ENCODE measurements at places on chromosomes 4 and X.

DNA sequence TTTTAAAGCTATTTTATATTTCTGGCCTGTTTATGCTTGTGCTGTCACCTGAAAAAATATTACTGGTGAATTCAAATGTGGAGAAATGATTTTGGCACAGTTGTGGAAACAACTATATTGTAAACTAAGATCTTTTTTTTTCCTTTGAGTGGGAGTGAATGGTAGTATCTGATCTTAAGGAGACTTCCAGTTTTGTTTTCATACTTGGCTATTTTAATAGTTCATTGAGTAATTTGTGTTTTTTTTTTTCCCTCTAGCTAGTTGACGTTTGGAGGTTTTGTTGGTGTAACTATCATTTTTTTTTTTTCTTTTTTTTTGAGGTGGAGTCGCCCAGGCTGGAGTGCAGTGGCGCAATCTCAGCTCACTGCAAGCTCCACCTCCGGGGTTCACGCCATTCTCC lies 10.5 kb downstream of the STAG2 start:
- no peak for DNase-seq

GRCh38 chrX:912677-913076 lies 282.1 kb downstream of the SHOX start:
- no peak for DNase-seq

- no peak for DNase-seq
Observed at GRCh38 chrX:11151799-11152559, 40.8 kb downstream of the HCCS start.

- no peak for DNase-seq
Observed at GRCh38 chrX:155985208-155985607, 12.3 kb upstream of the IL9R start.

DNA sequence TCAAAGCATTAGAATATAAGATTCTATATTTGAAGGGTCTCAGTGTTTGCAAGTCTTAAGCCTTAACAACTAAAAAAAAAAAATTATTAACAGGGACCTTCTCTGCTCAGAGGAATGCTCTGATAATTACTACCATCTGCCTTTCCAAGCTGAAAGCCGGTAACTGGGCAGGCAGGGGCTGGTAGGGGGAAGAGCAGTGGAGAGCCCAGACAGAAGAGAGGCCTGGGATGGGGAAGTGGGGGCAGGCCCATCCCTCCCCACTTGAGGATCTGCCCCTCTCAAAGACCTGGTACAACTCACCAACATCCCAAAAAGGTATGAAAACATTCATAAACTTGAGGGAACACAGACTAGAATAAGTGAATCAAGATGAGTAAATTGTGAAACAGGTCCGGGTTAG lies 113.9 kb downstream of the QDPR start:
- DNase-seq = no peak

DNA sequence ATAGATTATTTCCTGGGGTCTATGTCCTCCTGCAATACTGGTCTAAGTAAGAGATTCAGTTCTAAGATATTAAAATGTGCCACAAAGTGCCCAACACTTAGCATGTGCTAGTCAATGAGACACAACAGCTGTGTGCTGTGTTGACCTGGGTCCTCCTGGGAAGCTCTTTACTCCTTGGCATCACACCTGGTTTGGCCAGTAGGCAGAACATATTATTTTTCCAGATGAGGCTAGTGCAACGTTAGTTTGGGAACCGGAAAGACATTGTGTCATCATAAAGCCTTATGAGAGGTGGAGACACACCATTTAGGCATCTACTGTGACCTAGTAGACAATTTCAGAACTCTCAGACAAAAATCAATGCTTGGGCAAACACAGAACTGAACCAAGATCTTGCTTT lies 197.8 kb downstream of the MID1IP1 start:
- no peak for DNase-seq

GRCh38 chr4:7333024-7333780 lies 101.5 kb downstream of the PSAPL1 start:
- DNase-seq = no peak

GRCh38 chrX:77114501-77114900 lies 332.7 kb upstream of the FGF16 start:
- DNase-seq = no peak

- DNase-seq = no peak
Observed at GRCh38 chr4:89539797-89540711, 232.5 kb upstream of the GPRIN3 start.

- no peak for DNase-seq
Observed at GRCh38 chr4:149885896-149886295, 70.3 kb upstream of the IQCM start.

DNA sequence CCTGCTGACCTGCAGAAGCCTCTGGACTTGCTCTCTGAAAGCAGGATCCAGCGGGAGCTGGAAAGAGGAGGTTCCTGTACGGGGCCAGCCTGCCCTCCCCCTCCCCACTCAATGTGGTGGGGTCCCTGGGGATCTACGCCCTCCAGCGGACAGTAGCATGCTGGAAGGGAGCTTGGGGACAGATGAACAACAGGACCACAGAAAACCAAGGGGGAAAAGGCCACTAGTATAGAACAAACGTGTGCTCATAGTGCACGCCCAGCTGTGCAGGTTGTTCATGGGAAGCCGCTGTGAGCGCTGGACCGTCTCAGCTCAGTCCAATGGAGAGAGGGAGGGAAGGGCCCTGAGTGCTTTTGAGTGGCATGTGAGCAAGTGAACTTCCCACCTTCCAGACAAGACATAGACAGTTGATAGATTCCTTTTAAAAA lies 15.8 kb downstream of the HMX1 start:
- DNase-seq = no peak

DNA sequence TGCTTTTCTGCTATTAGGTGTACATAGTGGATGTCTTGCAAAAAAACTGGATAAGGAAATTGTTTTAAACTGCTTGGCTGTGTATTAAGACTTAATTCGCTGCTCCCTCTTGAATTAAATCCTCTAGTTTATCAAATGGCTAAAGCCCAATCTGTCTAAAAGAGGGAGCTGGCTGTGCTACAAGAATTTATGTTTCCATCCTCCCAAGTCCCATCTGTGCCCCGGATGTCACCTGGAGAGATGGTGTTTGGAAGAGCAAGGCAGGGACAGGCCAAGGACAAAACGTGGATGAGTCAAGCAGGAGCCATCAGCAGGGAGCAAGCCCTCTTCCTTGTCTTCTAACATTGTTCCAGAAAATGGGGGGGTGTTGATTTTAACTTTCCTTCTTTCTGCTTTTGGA lies 171.3 kb upstream of the LCORL start:
- no peak for DNase-seq

GRCh38 chr4:5752376-5753184 lies 41.6 kb downstream of the EVC start:
- no peak for DNase-seq

DNA sequence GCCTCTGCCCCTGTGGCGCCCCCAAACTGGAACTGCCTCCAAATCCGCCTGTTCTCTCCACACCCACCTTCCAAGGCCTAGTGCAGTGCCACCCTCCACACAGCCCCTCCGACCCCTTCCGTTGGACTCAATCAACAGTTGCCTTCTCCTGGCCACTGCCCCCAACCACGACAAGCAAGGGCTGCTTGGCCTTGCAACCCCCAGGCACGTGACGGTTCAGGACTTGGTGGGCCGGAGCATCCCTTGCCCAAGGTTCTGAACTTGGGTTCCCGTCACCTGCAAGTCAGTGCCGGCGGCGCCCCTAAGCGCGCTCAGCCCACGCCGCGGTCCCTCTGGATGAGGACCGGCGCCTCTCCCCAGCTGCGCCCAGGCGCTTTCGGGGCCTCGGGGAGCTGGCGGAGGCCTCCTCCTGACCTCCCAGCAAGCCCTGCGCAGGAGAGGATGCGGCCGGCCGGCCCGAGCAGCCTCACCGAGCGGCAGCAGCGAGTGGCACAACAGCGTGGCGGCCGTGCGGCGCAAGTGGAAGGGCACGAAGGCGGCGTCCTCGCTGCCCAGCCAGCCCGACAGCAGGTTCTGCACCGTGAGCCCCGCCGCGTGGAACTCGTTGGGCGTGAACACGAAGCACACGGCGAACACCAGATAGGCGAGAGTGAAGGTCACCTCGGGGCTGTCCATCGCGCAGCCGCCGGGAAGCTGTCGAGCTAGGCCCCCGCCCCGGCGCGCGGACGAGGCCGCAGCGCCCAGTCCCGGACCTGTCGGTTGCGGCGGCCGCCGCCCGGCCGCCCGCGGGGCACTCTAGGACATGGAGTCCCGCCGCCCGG lies 750 bp downstream of the TMEM129 start:
- peak; percentile 68 for DNase-seq

DNA sequence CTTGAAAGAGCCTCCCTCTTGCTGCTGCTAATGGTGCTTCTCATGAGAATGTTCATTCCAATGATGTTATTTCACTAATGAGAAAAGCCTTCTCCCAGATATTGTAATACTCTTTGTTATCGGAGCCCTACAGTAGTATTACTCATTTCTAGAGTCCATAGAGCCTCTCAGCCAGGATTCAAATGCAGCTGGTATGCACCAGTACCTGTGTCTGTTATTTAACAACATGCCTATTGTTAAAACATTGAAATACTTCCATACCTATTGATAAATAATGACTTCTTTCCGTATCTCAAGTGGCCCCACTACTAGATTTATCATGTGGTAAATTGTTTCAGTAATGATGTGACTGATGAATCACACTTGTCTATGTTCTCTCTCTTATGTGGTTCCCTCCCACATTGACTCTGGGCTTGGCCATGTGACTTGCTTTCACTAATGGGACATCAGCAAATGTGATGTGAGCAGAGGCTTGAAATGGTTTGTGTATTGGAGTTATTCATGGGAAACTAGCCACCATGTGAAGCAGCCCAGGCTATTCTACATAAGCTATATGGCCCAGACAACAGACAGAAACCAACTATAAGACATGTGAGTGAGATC lies 207.6 kb downstream of the THOC2 start:
- no peak for DNase-seq

GRCh38 chrX:23803931-23804381 lies 21.0 kb downstream of the SAT1 start:
- no peak for DNase-seq

DNA sequence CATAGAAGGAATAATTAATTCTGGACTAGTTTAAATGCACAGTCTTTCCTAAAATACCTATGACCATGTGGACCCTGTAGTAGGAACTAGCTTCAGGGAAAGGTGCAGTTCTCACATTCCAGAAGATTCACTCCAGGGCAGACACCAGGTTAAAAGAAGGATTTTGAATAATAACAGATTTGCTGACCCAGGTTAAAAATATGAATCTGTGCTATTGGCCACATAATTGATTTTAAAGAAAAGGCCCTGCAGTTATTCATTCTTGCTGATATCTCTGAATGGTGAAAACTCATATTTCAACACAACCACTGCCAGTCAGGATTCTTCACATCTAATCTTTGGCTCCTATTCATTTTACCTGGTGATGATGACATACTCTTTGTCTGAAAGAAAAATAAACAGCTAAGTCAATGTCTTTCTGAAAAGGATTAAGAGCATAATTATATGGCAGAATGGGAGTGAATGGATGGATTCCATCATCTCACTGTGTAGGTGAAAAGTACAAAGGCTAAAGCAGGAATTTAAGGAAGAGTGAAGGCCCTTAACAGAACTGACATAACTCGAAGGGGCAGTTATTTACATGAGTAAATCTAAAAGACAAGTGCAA lies 432.8 kb downstream of the PDGFC start:
- no peak for DNase-seq

- DNase-seq = no peak
Observed at GRCh38 chr4:187451776-187452175, 543.8 kb upstream of the ZFP42 start.

DNA sequence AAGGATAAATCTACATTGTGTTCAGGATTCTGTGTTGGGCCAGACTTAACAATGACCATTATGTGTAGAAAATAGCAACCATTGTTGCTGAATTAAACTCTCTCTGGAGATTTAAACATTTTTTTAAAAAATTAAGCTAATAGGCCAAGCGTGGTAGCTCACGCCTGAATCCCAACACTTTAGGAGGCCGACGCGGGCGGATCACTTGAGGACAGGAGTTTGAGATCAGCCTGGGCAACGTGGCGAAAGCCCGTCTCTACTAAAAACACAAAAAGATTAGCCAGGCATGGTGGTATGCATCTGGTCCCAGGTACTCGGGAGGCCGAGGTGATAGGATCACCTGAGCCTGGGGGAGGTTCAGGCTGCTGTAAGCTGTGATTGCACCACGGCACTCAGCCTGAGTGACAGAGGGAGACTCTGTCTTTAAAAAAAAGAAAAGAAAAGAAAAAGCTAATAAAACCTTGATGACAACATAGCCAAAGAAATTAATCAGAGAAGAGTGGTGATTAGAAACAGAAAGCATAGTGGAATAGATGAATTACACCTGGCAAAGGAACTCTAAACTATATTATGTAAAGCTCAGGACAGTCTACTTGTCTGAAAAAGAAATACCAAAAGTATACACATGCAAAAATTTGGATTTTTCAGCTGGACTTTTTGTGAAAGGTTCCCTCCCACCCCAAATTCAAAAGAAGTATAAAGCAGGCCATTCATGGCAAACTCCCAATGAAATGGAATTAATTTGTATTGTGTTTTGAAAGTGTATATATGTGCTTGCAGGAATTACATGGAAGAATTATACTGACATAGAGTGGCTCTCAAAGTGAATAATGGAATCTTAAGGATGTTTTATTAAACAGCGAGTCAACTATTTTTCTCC lies 21.9 kb downstream of the PLS3 start:
- DNase-seq = no peak

GRCh38 chr4:94307231-94307871 lies 35.3 kb downstream of the HPGDS start:
- no peak for DNase-seq

DNA sequence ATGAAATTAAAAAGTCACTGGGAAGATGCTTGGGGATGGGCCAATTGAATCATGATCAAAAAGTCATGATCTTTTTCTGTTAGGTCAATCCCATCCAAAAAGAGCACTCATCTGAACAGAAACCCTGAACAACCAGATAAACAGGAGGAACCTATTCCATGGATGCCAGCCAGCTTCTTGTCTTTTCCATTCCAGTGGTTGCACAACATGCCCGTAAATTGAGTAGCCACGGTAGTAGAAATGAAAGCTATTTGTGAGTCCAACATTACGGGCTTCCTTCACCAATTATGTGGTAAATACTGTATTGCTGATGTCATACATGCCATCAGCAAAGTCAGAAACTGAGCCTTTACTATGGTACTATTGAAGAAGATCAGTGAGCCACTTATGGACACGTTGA lies 982.4 kb upstream of the HS3ST1 start:
- no peak for DNase-seq

- DNase-seq = no peak
Observed at GRCh38 chrX:19568422-19568821, 53.1 kb upstream of the MAP3K15 start.

GRCh38 chrX:39331082-39331704 lies 529.9 kb downstream of the MID1IP1 start:
- DNase-seq = peak; percentile 31

- DNase-seq = no peak
Observed at GRCh38 chr4:19358015-19358414, 893.7 kb upstream of the SLIT2 start.

DNA sequence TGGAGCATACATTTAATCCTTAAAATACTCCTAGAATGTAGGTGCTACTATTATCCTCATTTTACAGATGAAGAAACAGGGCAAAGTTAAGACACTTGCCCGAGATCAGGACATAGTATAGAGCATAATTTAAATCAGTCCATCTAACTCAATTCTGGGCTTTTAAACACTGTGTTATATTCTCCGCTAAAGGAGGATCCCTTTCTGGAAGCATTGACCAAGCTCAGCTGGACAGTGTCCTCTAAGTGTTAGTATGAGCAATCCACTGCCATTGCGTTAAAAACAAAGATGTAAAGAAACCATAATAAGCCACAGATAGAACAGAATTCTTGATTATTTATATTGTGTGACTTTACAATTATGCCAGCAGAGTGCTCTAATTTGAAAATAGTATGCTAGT lies 207.0 kb downstream of the ARHGAP24 start:
- no peak for DNase-seq
